Activated CD4-positive, CD25-positive, alpha-beta regulatory T cell treated with anti-CD3 and anti-CD28 coated beads, Interleukin-2, amount 50 U/mL, for 72 hours (primary cell): ENCODE measurements at places on chromosomes 4 and X.

- DNase-seq = no peak
These were observed 3.1 kb upstream of the SFRP2 start for GRCh38 chr4:153791746-153792617.

DNA sequence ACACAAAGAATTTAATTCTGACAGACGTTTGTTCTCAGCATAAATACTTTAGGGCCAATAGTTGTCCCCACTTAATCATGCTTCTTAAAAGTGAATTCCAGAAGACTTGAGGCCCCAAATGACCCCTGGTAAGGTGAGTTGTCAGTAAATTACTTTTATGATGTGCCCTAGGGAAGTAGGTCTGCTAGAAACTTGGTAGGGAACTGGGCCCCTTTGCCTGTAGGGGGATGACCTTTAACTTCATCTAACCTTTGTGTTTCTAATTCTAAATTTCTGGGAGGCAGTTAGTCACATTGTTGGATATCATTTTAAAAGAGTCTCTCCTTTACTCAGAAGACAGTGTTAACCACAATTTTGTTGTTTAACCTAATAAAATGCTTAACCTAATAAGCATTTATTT, 28.8 kb downstream of the HHIP start:
- DNase-seq = no peak

GRCh38 chr4:158161551-158162354, 11.1 kb downstream of the GASK1B start:
- no peak for DNase-seq

- DNase-seq = no peak
These were observed 17.0 kb downstream of the MTHFD2L start for GRCh38 chr4:74174941-74175340.
